ENCODE measurements at places on chromosomes 5 and 9.

- DNase-seq = peak; percentile 45
These were observed 150.8 kb downstream of the EFNA5 start for GRCh38 chr5:107519900-107520354.

GRCh38 chr5:73115399-73116051 is 4.8 kb upstream of the TMEM171 start:
- no peak for DNase-seq

DNA sequence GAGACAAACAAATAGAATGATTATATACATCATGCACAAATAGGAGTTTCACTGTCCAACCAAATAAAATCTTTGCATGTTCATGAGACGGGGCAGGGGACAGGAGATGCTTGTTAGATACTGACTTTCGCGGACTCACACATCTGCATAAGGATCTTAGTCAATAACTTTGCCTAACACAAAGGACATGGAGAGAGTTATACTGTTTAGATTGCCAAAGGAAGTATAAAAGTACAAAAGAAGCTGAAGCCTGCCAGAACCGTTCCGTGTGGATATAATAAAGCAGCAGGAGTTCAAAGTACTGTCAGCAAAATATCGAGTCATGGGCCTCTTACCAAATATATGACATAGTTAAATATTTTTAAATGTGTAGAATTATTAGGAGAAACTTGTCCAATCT is 1148.4 kb downstream of the EFNA5 start:
- DNase-seq = no peak

- no peak for DNase-seq
These were observed 61.1 kb downstream of the TMOD1 start for GRCh38 chr9:97562542-97562941.

GRCh38 chr5:42005561-42006153 is 80.6 kb downstream of the FBXO4 start:
- DNase-seq = peak; percentile 15

GRCh38 chr5:137666461-137666850 is 69.4 kb downstream of the KLHL3 start:
- no peak for DNase-seq

DNA sequence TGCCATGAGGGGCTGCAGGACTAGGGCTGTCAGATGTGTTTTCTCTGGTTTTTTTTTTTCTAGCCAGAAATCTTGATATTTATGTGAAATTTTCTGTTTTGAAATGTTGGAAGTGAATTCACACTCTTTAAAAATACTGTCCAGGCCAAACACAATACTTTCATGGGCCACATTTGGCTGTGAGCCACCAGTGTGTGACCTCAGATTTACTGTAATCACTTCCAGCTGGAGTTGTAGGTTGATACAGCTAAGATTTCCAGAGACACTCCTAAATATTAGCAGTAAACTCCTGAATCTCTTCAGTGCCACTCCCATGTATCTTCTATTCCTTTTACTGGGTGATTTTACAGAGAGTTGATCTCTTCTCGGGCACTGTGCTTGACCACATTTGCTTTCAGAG is 92.2 kb upstream of the CKMT2 start:
- DNase-seq = no peak

GRCh38 chr5:158064334-158065123 is 205.6 kb upstream of the CLINT1 start:
- no peak for DNase-seq

GRCh38 chr5:72499730-72500129 is 7.5 kb downstream of the ZNF366 start:
- DNase-seq = no peak

DNA sequence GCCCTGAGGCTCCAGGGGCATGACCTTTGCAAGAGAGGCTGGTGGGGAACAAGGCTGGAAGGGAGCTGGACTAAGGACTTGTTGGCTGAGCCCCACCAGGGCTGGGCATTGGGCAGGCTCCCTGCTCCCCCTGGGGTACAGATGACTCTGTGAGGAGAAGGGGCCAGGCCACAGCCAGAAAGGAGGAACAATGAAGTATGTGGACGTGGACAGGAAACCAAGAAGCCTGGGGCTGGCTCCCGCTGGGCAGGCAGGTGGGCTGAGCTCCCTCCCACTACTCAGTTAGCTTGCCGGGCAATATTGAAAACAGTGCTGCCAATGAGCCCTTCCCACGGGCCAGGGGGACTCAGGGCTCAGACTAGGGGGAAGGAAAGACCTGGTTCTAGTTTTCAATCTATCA is 66.1 kb upstream of the SPTLC1 start:
- DNase-seq = no peak

DNA sequence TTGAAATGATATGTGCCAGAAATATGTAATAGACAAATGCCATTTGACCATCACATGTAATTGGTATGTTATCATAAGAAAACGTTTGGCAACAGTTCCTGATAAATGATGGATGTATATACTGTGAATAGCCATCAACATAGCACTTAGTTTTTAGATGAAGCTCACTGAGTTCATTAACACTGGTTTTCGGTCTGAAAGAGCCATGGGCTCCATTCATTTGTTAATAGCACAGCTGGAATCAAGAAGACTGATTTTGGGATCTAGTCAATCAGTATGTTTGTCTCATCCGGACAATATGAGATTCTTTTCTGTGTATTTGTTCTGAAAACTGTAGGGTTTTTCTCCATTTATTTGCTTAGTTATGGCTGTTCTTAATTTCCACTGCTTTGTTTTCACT is 413.5 kb upstream of the CLINT1 start:
- DNase-seq = no peak

- no peak for DNase-seq
These were observed 1.7 kb upstream of the CNTRL start for GRCh38 chr9:121073038-121073437.

- no peak for DNase-seq
These were observed 678 bp downstream of the GBA2 start for GRCh38 chr9:35748242-35748857.

GRCh38 chr9:18068900-18069299 is 405.1 kb upstream of the ADAMTSL1 start:
- DNase-seq = no peak

GRCh38 chr5:123855609-123856008 is 343.6 kb downstream of the CSNK1G3 start:
- DNase-seq = no peak

GRCh38 chr5:122492675-122493074 is 180.6 kb downstream of the SNCAIP start:
- DNase-seq = peak; percentile 60

GRCh38 chr9:129823542-129823934 is 398 bp downstream of the TOR1A start:
- DNase-seq = no peak

- no peak for DNase-seq
These were observed 121.4 kb downstream of the DPYSL3 start for GRCh38 chr5:147388184-147389108.

GRCh38 chr9:2065704-2066103 is 50.6 kb downstream of the SMARCA2 start:
- DNase-seq = no peak

- no peak for DNase-seq
These were observed 25.7 kb upstream of the IL9 start for GRCh38 chr5:135921388-135921787.

DNA sequence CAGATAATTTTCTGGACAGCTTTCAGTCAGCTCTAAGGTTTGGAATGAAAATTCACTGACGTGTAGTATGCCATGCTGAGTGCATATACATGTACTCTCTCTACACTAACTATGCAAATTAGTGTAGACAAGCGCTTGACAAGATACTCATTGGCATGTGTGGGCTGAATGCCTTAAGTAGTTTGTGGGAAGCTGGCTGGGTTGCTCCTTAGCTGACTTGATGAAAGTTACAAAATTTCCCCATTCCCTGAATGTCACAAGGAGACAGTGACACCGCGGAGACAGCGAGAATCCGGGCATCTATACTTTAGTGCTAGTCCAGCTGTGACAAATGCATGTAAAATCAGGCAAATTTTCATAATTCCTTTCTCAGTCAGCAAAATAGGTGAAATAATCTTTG is 51.6 kb upstream of the C5orf46 start:
- no peak for DNase-seq

GRCh38 chr5:127331890-127332649 is 41.5 kb downstream of the MEGF10 start:
- DNase-seq = no peak

DNA sequence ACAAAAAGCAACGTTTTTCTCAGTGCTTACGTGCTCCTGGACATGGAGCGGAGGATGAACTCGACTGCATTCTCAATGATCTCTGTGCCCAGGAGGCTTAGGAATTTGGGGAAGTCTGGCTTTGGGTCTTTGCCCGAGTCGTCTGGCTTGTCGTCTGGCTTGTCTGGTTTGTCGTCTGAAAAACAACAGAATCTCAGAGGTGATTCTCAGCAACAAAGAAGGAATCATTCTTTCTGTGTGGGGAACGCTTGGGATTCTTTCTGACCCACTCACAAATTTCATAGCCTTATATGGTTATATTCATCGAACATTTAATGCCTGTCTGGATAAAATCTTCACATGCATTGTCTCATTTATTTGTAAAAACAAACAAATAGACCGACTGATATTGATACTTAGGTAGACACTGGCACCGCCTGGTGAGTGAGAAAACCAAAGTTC is 4.7 kb downstream of the C5orf46 start:
- no peak for DNase-seq

DNA sequence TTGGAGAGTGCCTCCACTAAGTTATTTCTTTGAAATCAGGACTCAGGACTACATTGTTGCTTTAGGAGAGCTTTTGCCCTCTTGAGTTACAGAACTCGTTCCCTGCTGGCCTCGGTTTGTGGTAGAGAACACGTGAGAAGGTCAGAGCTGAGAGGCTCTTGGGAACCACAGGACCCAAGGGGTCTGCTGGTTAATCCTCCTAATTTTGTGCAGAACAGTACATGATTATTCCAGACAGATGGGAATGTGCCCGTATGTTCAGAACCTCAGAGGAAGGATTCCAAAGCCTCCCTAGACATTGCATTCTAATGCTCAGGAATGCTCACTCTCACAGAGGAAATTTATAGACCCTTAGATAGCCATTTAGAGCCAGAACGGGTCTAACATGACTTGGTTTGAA is 25.2 kb upstream of the BASP1 start:
- DNase-seq = no peak

DNA sequence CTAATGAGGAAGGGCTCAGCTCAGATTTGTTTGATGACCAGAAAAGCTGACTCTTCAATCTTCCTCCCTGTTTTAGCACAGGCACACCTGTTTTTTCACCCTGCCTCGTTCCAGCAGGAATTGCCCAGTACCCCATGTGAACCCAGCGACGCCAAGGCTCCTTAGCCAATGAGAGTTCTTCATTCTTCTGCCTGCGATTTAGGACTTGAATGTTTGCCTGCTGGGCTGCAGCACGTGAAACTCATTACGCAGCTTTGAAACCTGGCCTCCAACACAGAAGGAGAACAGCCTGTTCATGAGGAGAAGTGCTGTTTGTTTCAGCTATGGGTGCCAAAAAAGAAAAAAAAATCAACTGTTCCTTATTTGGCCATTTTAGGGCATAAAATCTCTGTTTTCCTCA is 315.5 kb downstream of the TRPM3 start:
- no peak for DNase-seq

DNA sequence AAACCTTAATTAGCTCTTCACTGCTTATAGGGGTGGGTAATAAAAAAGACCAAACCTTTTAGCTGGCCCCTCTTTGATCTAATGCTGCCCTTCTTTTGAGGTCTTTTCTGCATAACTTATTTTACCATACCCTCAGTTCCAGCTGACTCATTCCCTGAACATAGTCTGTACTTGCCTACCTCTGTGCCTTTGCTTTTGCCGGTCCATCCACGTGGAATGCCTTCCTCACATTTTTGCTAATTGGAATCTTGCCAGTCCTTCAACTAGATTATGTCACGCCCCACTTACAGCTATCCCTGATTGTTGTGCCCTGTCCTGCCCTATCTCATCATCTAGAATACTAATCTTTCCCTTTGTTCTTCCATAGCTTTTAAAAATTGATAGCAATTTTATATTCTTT is 44.2 kb downstream of the FAF2 start:
- DNase-seq = no peak

DNA sequence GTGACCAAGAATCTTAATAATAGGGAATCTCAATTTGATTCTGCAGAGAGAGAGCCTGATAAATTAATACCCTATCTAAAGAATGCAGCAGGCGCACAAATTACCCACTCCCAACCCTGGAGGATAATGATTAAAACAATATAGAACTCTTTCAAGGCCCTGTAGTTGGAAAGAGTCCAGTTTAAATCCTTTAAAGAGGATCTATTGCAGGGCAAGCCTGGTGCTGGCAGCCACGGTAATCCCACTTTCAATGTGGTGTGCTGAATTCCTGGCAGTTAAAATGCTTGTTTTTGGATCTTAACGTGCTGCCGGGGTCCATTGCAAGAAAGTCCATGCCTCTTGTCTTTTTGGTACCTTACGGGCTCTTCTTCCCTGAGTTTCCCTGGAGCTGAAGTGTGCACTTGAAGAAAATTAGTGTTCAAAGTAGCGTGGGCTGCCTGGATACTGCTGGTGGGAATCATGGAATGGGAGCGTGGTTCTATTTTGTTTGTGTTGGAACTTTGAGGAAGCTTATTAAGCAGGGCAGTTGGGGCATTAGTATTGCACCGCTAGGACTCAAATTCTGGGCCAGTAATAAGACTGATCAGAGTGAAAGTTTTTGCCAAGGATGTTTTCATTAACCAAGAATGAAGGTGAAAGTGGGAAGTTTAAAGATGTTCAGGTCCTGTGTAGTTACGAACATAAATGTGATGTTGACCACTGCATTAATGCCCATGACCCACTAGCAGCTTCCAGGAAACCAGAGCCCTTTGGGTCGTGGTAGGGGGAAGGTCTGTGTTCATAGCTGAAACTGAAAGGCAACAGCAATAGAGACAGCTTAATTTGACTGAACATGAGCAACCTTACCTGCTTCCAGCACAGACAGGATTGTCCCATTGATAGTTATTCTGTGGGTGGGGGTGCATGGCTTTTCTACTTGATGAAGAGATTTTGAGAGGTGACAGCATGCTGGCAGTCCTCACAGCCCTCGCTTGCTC is 20.8 kb downstream of the MARCHF6 start:
- no peak for DNase-seq

DNA sequence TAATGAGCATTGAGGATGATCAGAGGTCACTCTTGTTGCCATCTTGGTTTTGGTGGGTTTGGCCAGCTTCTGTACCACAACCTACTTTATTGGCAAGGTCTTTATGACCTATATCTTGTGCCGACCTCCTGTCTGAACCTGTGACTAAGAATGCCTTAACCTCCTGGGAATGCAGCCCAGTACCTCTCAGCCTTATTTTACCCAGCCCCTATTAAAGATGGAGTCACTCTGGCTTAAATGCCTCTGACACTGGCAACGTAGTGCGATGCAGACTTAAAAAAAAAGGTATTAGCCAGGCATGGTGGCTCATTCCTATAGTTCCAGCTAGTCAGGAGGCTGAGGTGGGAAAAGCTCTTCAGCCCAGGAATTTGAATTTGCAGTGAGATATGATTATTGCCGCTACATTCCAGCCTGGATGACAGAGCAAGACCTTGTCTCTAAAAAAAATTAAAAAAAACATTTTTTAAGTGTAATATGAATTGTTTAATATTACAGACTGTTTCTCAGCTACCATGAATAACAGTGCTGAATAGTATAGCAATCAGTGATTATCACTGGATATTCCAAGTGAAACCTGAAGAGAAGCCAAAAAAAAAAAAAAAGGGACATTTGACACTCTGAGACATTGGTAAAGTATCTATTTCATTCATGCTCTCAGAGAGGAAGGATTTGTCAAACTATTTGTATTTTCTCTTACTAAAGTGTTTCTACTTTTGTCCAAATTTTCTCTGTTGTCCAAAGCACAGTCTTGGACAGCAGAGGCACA is 18.3 kb upstream of the STOM start:
- DNase-seq = no peak

GRCh38 chr5:57539281-57539701 is 56.7 kb upstream of the ACTBL2 start:
- no peak for DNase-seq

- no peak for DNase-seq
These were observed 104.1 kb downstream of the CRB2 start for GRCh38 chr9:123460091-123460490.
